H7 (cell line): ENCODE measurements at places on chromosomes 2 and 18.
A peak's percentile ranks its signal among the peaks of the same experiment; 100 is the strongest.

DNA sequence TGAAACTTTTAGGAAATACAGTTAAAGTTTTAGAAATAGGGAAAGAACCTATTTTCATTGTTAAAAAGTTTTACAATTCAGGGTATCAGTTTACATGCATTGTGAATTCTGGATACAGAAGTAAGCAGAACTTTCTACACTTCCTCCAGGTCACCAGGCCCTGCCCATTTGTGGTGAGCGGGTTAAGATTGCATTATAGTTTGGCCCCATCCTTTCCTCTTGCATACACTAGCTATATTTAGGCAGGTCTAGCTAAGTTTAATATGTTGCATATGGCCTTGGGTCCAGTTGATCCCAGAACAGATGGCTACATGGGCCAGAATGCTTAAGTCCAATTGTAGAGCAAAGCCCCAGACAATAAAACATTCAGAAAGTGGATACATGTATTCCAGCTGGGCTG is 4.8 kb downstream of the VWA3B start:
- no peak for DNase-seq

DNA sequence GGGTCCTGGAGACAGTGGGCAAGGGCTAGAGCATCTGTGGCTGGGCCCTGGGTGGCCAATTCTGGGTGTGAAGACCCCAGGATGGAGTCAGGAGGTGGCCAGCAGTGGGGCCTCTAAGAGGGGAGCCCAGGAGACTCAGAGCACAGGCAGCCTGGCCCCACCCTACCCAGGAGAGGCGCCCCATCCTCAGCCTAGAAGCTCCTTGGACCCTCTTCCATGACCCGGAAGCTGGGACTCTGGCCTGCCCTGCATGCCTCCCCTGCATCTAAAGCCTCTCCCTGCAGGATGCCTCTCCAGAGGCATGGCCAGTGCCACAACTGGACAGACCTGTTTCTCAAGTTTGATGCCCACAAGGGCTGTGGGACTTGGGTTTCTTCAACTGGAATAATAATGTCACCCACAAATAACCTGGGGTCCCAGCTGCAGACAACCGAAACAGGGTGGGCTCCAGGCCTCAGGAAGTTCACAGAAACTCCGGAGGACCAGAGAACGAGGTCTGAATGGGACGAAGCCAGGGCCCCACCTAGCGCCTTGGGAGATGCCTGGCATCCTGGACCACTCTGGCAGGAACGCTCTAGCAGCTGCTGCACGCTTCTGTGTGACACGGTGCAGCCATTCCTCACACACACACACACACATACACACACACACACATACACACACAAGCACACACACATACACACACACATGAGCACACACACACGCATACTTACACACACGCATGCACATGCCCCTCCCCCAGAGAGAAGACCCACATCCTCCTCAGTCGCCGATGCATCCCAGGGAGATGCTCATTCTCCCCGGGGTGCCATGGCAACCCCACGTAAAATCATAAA is 16.4 kb downstream of the KCNIP3 start:
- DNase-seq = no peak

DNA sequence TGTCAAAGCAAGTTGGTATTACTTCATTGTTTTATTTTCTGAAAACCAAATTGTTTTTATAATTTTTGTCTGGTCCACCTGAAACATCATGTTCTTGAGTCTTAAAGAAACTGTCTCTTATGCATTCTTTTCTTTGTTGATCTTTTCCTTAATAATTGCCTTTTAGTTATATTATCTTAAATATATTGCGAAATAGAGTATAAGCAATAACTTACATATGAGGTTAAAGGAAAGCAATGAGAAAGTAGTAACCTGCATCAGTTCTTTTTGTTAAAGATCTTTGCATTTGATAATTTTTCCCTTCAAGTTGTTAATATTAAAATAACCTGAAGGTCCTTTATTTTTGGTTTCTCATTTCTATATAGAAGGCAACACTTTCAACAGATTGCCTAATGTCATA is 315.0 kb downstream of the CTNNA2 start:
- DNase-seq = no peak

DNA sequence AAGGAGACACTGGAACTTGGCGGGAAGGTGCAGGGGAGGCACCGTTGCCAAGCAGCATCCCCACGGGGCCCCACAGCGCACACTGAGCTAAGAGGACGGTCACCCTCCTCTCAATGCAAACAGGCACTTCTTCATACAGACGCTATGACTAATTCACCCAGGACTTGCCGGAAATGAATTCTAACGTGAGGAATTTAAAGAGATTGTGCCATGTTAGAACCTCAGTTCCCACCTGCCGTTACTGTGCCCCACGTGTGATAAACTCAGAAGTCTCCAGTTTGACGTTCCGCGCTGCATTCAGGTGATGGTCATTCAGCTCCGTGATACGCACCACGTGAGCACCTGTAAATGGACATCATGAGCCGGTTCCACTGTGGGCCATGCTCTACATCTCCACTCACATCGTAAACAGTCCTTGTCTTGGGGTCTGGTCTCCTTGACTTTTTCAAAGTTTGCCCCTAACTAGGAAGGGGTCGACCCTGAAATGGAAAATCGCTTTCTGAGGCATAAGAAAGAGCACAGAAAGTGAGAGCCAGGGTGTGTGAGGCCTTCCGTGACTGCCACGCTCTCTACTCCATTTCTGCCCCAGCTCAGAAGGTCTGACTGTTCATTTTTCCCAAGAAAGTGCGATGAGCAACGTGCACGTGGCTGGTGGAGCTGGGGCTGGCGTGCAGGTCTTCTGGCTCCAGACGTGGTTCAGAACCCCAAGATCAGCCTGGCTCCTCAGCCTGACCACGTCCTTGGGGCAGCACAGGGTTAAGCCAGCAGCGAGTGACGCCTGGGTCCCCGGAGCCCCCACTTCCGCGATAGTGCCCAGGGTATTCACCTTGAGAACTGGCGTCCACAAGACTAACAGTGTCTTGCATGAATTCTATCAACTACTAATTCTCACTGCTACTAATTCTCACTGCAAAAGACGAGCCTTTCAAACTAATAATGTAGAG is 35.1 kb downstream of the TMEM18 start:
- DNase-seq = no peak

GRCh38 chr2:79822136-79822535 is 309.3 kb downstream of the CTNNA2 start:
- no peak for DNase-seq

DNA sequence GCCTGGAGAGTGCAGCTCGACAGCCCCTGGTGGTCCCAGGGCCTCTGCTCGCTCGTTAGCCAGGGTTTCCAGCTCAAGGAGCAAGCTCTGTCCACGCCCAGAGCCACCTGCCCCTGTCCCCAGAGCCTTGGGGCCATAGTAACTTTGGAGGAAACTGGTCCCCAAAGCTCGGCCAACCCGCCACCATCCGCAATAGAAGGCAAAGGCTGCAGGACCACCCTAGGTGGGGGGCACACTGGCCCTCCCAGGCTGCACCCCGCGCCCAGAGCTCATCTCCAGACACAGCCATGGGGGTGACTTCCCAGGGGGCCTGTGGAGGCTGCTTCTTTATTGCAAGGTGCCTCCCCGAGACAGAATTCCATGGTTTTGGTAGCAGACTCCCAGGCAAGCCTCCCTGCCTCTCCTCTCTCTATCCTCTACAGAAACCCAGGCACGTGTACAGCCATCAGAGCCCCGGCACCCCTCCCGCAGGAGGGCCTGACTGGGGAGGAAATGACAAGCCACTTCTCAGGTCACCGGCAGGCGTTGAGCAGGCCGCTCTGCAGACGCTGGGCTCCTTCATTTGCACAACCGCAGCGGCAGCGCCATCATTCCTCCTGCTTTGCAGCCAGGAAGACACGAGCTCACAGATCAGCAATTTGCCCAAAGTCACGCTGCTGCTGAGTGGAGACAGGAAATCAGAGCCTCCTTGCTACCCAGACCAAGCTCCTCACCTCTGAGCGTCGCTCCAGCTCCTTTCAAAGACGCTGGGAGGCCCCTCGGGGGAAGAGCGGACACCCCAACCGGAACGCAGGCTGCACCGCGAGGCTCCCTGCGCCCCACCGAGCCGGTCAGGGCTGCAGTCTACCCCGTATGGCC is 80.2 kb downstream of the NDUFA10 start:
- peak; percentile 52 for DNase-seq

DNA sequence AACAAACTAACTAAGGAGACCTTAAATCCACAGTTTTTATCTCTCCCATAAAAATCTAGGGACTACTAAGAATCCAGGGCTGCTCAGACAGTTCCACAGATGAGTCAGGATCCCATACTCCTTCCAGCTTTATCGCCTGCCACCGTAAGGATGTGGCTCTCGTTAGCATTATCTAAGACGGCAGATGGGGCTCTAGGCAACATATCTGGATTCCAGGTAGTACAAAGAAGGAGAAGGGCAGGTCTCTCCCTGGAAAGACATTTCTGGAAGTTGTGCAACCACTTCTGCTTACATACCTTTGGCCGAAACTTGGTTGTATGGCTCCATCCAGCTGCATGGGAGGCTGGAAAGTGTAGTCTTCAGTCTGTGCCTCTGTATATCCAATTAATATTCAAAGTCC is 149.4 kb downstream of the SP3 start:
- no peak for DNase-seq

- peak; percentile 84 for DNase-seq
Measured at GRCh38 chr2:120982598-120982997, 246.9 kb downstream of the GLI2 start.

GRCh38 chr2:215672406-215672805 is 236.5 kb upstream of the FN1 start:
- no peak for DNase-seq

DNA sequence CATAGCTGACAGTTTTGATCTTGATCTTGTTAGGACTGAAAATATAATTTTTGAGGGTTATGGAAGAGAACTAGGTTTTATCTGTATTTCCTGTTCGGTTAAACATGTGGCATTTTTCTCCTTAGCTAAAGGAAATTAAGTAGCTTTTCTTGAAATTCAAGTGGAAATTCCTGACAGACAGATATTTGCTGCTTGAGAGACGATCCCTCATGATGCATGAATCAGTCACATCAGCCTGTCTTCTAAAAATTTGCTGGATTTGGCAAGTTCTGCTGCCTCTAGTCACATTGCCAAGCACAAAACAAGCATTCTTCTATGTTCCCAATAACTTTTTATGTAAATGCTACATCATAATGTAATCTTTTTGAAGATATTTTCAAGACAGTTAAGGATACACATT is 201.8 kb upstream of the ATP5MC3 start:
- no peak for DNase-seq

DNA sequence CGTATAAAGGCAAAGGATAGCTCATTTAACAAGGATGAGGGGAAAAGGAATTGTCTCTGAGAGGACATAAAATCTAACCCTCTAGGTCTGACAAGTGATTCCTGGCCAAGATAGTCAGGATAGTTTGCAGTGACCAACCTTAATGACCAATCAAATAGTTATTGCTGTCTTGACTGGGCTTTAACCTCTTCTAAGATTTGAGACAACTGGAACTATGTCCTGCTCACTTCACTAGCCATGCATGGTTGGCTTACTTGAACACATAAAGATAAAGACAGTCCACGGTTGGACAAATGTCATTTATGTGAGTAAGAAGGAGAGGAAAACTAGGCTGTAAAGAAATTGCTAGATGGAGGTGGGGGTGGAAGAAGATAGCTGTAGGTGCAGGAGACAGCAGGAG is 53.8 kb downstream of the SCN1A start:
- DNase-seq = no peak

DNA sequence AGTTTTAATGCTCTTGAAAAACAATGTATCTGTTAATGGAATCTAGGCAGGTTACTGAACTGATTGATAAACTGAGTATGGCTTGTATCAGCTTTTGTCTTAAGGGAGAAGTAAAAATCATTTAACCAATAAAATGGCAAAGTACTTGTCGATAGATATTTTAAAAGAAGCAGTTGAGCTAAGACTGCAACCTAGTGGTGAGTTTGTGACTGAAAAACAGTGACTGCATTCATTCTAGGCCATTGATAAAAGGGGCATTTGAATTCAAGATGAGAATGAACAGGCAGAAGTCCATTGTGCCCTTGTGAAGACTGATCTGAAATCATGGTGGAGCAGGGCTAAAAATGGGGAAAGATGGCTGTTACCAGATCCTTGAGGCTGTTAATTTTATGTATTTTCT is 59.4 kb upstream of the MSTN start:
- peak; percentile 27 for DNase-seq

DNA sequence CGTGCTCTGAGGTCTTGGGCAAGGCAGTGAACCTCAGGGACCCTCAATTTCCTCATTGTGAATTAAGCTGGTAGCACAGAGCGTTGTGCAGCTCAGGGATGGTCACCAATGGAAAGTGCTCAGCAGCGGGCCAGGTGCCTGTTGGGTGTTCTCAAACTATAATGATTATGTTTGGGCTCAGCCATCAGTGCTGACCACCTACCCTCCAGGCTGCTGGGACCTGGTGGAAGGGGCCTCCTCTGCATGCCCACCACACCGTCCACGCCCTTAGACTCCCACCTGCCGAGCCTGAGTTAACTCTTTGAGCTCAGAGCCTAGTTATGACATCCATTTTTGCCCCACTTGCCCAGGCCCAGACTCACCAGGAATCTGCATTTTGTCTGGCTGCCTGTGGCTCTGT is 35.0 kb downstream of the GLI2 start:
- DNase-seq = no peak

GRCh38 chr2:43370705-43371104 is 144.3 kb upstream of the ZFP36L2 start:
- no peak for DNase-seq

- no peak for DNase-seq
Measured at GRCh38 chr2:37767046-37767445, 95.6 kb upstream of the CDC42EP3 start.

GRCh38 chr2:31249009-31249690 is 15.2 kb downstream of the EHD3 start:
- DNase-seq = no peak

GRCh38 chr2:239502430-239503186 is 101.8 kb upstream of the HDAC4 start:
- DNase-seq = no peak

- DNase-seq = no peak
Measured at GRCh38 chr2:131033786-131034121, 59.5 kb downstream of the FAM168B start.

DNA sequence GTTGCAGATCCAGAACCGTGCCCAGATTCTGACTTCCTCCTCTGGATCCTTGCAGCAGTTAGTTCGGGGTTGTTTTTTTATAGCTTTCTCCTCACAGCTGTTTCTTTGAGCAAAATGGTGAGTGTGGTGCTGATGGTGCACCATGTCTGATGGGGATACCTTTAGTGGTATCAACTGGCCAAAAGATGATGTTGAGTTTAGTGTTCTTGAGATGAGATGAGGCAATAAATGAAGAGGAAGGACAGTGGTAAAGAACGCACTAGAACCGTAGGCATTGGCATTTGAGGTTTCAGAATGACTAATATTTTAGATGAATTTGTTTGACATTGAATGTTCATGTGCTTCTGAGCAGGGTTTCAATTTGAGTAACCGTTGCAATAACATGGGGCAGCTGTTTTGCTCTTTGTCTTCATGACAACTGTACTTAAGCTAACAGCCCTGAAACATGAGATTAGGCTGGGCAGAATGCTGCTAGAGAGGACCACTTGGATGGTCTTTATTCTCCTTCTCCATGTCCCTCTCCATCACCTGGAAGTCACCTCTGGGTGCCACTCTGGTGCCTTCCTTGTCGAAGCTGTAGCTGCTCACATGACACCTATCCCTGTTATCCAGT is 3.9 kb downstream of the CTLA4 start:
- DNase-seq = no peak
